ENCODE measurements at places on chromosomes 13 and 19.

GRCh38 chr13:59790626-59791025 lies 373.1 kb downstream of the DIAPH3 start:
- no peak for DNase-seq

- DNase-seq, result no peak
These were observed 2.7 kb downstream of the FCHO1 start for GRCh38 chr19:17753976-17754375.

- DNase-seq, result peak; percentile 11
These were observed 463 bp upstream of the TSC22D1 start for GRCh38 chr13:44576351-44577235.

GRCh38 chr13:27619728-27620376 lies 477 bp downstream of the LNX2 start:
- DNase-seq, result peak; percentile 14

DNA sequence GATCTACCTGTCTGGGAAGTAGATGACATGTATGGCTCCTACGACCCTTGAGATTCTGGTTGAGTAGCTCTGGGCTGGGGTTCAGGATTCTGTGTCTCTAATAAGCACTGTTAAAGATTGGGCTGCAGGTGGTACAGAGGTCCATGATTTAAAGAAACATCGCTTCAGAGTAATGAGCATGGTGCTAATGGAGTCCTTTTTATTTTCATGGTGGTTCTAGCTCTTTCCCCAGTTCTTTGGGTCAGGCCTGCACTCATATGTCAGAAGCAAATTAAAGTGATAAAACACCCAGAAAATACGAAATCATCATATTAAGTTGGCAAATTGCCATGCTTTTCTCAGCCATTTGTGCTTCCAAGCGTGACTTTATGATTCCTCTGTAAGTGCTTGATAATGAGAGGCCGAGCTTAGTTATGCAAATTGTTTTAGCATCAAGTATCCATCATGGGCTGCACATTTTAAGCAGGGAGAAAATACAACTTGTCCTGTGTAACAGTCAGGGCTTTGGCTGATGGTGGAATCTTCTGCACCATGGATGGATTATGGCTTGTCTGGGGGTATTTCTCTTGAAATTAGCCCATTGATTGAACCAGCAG lies 45.1 kb downstream of the MTUS2 start:
- no peak for DNase-seq

DNA sequence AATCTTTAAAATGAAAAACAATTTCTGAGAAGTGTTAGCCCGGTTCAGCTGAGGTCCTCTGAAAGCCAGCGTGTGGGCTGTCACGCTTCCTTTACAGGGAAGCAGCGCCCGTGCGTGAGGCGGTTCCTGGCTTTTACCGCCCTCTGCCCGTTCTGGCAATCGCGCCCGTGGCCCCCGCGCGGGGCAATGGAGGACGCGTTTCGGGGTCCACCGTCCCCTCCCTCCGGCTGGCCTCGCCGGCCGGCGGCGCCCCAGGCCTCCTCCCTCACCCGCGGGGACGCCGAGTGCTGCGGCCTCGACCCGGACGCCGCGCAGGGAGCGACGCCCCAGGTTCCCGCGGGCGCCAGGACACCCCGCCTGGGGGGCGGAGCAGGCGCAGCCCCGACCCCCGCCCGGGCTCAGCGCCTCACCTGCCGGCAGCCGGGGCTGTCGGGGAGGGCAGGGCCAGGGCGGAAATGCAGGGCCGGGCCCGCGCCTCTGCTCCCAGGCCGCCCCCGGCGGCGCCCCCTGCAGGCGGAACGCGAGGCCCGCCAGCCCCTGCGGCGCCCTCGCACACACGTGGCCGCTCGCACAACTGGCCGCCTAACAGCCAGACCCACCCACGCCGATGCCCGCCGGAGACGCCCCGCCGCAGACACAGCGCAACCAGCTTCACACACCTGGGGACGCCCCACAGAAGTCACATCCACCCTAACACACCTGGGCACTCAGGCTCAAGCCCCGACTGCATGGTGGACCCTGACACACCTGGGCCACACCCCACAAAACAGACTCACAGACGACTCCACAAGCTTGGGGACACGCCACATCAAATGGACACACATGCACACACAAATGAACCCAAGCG lies at the start of gene GGACT:
Gene GGACT (minus strand): TSS at position 459 of the 847 bp plus-strand sequence. CDS start 56,198 bp downstream, outside the sequence.
- peak; percentile 73 for DNase-seq

DNA sequence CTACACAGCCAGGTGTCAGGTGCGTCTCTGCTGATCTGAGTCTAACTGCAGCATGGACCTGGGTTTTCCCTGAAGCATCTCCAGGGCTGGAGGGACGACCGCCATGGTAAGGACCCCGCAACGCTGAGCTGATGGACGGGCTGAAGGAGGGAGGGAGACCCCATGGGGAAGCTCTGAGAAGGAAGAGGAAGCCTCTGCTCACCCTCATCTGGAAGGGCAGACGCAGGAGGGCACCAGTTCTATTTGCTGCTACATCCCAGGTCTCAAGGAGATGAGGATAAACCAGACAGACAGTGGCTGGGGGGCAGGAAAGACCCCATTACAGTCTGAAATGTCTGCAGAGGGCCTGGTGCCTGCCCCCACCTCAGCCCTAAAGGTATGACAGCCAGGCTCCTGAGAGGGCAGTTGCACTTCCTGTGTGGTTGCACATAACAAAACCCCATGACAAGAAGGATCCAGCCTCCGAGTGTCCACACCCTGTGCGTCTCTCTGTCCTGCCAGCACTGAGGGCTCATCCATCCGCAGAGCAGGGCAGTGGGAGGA lies at the start of gene LILRA2:
Gene LILRA2 (plus strand): TSS at position 461 of the 543 bp plus-strand sequence. CDS start 89 bp downstream, outside the sequence.
- no peak for DNase-seq

- DNase-seq, result no peak
These were observed 963.4 kb downstream of the PCDH9 start for GRCh38 chr13:66266761-66267160.

- no peak for DNase-seq
These were observed 67.6 kb downstream of the PIBF1 start for GRCh38 chr13:72849571-72849970.

- no peak for DNase-seq
These were observed 217.4 kb downstream of the DLEU7 start for GRCh38 chr13:50626101-50626547.

GRCh38 chr19:898663-899062 lies 5.4 kb downstream of the RNU6-9 start:
- DNase-seq, result no peak

GRCh38 chr19:8478598-8478997 lies 23.8 kb downstream of the PRAM1 start:
- DNase-seq, result no peak

DNA sequence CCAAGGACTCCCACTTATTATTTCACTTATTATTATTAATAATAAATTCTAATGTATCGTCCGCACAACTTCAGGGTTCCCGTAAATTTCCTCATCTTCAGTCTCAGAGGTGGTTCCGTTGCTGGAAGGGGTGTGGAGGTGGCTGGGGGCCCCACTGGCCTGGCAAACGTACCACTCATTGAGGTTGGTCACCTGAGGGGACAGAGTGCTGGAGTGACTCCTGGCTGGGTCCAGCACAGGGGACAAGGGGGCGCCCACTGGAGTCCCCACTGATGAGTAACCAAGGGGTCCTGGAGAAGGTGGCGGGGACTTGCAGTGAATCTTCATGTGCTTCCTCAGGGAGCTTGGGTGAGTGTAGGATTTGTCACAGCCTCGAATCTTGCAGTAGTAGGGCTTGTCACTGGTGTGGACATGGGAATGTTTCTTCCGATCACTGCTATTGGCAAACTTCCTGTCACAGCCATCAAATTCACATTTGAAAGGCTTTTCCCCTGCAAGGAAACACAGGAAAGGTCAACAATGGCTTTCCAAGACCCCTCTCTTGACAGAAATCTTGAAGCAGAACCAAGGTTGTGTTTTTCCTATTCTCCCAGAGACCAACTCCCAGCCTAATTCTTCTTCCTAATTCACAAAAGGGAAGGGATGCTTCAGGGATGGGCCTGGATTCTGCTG lies 6.1 kb downstream of the ZIC5 start:
- no peak for DNase-seq

DNA sequence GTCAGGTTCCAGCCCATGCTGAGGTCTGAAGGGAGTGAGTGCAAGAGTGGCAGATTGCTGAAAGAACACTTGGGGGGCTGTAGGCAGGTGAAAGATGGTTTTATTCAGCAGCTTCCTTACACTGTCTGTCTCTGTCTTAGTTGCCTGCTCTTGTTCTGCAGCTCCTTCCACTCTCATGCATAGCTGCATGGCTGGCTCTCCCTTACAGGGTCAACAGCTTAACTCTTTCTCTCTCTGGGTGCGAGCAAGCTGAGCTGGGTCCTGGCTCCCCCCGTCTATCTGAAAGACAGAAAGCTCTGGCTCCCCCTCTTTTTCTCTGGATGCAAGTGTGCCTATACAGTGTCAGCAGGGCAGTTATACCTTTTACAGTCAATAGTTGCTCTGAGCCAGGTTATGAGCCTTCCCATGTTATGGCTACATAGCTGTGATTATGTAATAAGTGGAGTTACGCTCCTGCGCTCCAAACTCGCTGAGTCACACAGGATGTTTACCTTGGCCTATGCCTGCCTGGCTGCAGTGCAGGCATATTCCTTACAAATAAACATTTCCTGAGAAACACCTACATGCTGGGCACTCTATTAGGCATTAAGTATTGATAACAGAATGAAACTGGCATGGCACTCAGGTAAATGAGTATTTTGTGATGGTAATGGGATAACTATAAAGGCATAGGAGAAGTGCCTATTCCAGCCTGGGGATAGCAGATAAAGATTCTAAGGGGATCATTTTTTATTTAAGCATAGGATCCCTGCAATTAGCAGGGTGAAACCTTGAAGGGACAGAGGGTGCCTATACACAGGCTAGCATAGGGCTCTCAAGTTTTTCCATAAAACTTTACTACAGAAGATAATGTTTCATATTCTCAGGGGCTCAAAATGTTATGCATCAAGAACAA lies 826.9 kb upstream of the PCDH9 start:
- no peak for DNase-seq

DNA sequence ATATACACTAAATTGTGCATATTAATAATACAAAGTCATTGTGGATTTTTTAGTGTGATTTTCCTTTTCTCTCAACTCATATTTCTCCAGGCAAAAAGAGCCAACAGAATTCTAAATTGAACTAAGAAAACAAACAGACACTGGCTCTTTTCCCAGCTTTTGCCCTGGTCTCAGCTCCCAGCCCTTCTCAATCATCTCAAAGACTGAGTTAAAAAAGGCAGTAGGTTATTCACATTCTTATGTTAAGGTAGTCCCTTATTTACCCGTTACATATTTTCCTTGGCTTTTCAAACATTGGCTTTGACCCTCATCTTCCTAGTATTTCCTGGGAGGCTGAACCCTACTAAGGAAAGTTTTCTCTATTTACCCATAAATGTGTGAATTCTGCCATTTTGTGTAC lies 753.6 kb downstream of the LIG4 start:
- DNase-seq, result no peak

DNA sequence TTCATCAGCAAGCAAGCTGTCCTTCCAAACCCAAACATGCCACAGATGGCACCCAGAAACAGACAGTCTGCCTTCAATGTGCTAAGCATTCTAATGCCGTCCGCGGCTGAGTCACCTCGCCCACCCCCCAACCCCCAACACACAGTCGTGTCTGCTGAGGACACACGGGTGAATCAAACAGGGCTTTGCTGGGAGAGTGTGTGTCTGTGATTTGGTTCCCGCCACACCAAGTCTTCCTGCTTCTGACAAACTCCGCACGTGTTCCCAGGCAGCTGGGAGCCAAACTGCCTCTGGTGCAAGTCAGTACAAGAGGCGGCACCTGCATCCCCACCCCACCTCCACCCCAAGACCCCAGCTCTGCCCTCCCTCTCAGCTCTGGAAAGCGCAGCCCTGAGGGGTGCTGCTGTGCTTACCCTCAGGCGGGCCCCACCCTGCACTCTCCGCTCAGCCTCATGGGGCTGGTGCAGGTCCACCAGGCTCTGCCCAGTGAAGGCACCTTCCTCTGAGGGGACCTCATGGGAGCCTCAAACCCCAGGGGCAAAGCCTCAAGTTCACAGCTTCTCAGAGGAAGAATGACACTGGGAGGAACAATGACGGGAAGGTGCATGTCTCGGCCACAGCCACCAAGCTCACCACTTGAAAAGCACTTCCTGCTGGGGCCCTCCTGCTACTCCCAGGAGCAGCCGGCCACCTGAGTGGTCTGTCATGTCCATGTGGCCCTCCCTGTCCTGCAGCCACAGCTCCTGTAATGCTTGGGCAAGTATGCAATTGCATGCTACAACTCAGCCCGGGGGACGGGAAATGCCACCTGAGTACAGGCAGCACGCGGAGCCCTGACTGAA lies 15.0 kb upstream of the SLC35E1 start:
- no peak for DNase-seq

DNA sequence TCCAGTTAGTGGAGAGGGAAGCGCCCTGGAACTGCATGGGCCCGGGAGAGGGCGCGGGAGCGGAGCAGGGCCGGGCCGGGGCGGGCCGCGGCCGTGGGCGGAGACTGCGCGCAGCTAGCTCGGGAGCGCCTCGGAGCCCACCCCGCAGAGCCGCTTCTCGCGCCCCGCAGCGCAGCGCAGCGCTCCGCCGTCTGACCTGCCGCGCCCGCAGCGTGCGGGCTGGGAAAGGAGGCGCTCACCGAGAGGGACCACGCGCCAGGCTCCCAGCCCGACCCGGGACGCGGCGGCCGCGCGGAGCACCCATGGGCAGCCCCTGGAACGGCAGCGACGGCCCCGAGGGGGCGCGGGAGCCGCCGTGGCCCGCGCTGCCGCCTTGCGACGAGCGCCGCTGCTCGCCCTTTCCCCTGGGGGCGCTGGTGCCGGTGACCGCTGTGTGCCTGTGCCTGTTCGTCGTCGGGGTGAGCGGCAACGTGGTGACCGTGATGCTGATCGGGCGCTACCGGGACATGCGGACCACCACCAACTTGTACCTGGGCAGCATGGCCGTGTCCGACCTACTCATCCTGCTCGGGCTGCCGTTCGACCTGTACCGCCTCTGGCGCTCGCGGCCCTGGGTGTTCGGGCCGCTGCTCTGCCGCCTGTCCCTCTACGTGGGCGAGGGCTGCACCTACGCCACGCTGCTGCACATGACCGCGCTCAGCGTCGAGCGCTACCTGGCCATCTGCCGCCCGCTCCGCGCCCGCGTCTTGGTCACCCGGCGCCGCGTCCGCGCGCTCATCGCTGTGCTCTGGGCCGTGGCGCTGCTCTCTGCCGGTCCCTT lies at the start of gene MLNR:
Gene MLNR (plus strand): TSS at position 303 of the 820 bp plus-strand sequence. CDS start 0 bp downstream, at position 303.
- DNase-seq, result peak; percentile 24

DNA sequence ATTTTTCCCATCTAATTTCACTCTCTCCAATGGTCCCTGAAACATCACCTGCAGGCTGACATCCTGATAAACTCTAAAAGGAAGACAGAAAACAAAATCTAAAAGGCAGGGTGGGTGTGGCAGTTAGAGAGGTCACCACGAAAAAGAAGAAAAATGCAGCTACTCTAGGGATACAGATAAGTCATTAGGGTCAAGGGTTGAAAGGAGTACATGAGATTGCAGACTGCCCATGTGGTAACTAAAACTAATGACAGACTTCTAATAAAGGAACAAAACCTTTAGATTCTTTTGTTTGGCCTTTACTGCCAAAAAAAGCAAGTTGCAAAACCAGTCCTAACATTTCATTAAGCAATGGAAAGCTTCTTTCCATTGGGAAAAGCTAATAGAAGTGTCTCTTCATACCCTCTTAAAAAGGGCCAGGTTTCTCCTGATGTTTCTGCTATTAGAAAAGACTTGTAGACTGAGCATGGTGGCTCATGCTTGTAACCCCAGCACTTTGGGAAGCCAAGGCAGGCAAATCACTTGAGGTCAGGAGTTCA lies 31.0 kb downstream of the THSD1 start:
- DNase-seq, result no peak

GRCh38 chr13:73991884-73992283 lies 142.3 kb downstream of the KLF12 start:
- DNase-seq, result no peak

GRCh38 chr19:48216933-48217332 lies 38.8 kb downstream of the CARD8 start:
- no peak for DNase-seq

All from stimulated activated CD4-positive, alpha-beta T cell treated with anti-CD3 and anti-CD28 coated beads, Interleukin-1b, Interleukin-23, amount 100 ng/mL, for 24 hours (primary cell).